Stimulated activated CD4-positive, alpha-beta T cell treated with anti-CD3 and anti-CD28 coated beads, TNF-alpha, amount 100 ng/mL, for 1 hour (primary cell): ENCODE measurements at places on chromosomes 11 and 22.

DNA sequence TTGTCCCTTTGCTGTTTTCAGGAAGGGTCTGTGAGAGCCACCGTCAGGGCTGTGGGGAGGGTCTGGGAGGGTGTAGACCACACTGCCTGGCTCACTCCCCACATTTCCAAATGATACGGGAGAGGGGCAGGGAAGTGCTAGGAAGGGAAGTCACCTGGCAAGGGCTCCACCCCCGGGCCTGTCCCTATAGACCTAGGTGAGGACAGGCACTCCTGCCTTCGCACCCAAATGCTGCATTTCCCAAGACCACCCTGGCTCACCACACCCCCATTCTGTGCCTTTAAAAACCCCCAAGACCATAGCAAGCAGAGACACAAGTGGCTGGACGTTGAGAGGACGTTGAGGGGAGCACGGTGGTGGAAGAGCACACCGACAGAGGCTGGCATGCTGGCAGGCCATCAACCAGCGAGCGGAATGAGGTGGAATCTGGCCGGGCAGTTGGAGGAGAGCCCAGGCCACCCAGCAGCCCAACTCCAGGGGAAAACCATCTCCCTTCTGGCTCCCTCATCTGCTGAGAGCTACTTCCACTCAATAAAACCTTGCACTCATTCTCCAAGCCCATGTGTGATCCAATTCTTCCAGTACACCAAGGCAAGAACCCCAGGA is 45.7 kb downstream of the GNB1L start:
- no peak for DNase-seq

GRCh38 chr11:2178906-2179494 is 7.4 kb upstream of the TH start:
- DNase-seq = no peak

DNA sequence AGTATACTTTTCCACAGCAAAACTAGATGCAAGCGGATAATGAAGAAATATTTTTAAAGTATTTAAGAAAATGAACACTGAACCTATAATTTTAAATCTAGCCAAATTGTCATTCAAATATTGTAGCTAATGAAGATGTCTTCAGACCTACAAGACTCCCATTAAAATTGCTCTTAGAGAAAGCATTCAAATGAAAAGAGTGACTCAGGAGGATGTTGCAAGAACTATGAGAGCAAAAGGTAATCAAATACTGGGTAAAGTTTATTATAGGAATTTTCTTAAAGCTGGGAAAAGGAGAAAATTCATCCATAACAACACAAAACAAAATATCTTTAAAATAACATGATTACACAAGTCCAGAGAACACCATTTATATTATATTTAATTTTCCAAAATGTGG is 5.4 kb upstream of the POU2AF1 start:
- no peak for DNase-seq

GRCh38 chr22:43921370-43921769 is 2.2 kb upstream of the PNPLA3 start:
- no peak for DNase-seq

DNA sequence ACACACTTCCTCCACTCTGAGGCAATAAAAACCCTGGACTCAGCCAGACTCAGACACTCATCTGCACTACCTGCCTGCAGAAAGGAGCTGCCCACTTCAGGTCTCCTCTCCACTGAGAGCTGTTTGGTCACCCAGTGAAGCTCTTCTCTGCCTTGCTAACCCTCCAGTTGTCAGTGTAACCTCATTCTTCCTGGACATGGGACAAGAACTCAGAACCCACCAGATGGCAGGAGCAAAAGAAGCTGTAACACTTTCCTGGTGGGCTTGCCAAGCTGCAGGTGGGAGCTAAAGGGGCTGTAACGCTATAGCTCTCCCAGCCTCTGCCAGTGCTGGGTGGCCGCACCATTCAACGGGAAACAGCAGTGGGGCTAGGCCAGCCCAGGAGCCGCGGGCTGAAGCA is 89.7 kb downstream of the CCDC73 start:
- no peak for DNase-seq
